ENCODE measurements at places on chromosomes 1 and 21.
A peak's percentile ranks its signal among the peaks of the same experiment; 100 is the strongest.

DNA sequence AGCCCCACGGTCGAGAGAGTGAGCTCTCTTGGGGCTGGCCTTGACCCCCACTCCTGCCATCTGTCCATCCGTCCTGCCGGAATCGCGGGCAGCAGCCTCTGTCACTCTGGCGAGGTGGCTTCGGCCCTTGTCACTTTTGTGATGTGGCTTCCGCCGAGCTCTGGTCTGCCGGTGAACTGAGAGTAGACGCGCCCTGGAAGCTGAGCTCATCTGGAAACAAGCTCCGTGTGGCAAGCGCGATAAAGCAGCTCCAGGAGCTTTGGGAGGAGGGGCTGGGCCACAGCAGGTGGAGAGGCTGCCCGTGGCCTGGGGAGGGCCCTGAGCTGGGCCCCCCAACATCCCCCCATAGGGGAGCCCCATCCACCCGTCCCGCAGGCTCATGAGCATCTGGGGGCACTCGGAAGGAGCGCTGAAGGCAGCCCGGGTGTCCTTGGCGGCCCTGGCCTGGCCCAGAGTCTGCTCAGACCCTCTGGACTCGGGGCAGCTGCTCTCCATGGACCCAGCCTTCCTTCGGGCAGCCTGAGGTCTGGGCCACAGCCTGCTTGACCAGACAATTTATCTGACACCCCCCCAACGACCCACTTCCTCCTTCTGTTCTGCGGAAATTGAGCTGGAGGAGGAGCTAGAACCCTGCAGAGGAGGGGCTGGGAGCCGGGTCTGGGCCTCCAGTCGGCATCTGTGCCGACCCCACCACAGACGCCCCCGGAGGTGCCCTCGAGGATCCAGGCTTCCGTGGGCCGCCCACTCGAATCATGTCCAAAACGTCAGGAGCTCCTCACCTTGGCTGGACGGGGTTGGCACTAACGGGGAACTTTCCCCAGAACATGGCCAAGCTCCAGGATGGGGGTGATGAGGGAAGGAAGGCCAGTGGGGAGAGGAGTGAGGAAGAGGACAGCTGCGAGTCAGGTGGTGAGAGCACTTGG lies 59.1 kb downstream of the SLC19A1 start:
- no peak for DNase-seq

GRCh38 chr1:43521756-43522155 lies 8.9 kb upstream of the PTPRF start:
- no peak for DNase-seq

GRCh38 chr1:193569096-193569982 lies 382.9 kb upstream of the B3GALT2 start:
- no peak for DNase-seq

DNA sequence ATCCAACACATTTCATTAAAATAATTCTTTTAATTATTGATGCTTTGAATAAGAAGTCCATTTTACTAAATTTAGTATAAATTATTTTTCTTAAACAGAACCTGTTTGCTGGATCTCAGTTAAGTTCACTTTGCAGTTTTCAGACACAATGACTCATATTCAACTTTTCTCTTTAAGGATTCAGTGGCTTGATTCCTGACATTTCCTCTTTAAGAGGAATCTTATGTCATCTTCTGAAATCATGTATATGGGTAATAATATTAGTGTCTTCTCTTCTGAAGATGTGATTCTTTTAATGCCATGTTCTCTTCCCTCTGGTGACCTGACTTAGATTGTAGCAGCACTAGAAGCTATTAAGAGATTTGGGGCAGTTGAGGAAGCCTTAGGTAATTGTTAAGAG lies 12.6 kb downstream of the CREG1 start:
- no peak for DNase-seq

DNA sequence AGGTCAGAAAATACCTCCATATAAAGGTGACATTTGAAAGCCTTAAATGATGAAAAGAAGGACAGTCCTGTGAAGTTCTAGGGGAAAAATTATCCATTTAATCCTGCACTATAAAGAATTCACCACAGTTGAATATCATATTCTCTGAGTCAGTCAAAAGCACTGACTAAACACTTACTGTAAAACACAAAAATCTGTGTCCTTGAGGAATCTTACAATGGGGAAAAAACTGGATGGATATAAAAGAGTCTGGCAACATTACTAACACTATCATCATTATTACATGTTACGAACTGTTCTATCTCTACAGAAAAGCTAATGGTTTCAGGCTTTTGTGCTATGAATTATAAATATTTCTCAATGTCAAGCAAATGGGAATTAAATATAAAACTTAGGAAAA lies 42.4 kb upstream of the HP1BP3 start:
- DNase-seq, result no peak

DNA sequence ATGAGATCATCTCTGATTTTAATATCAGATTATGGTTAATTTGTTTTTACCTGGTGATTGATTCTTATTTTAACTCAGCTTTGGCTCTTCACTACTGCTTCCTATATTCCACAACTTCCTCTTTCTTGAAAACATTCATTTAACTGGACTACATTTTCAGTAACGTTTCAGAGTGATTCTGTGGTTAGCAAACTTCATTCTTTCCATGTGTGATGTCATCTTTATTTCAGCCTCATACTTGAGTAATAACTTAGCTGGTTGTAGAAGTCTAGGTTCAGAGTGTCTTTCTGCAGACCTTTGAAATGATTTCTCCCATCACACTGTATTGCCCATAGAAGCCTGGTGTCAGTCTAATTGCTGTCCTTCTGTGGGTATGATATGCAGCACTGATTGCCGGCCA lies 36.0 kb upstream of the SLC35F3 start:
- no peak for DNase-seq

- no peak for DNase-seq
Observed at GRCh38 chr1:114554577-114554976, 26.8 kb downstream of the BCAS2 start.

GRCh38 chr1:45535988-45536766 lies 14.4 kb upstream of the AKR1A1 start:
- no peak for DNase-seq

- DNase-seq, result no peak
Observed at GRCh38 chr21:37555672-37556261, 189.2 kb downstream of the DYRK1A start.

DNA sequence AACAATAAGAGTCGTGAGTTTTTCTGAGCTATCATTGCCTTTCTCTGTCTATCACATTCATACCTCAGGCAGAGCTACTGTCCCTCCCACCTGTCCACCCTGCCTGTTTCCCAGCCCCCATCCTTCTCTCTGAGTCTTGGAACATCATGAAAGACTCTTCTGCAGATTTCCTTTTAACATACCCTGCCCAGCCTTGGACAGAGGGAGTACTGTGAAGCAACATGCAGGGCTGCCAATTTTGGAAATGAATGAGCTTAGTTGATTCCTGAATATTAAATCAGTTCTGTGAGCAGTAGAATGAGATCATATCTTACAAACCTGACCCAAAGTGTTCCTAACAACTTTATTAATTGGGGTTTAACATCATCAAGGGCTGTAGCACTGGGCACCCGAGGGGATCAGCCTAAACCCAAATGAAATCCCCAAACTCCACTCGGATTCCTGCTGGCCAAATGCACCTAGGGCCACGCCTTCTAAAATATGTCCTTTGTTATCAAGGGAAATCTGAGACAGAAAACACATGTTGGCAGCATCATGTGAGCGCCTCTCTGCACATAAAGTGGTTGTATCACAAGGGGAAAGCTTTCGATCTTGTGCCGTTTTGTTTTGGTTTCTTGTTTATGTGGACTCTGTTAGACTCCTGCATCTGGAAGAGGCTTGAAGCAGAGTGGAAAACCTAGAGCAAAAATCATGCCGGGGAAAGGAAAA lies 357.6 kb downstream of the KIF26B start:
- DNase-seq, result peak; percentile 24

DNA sequence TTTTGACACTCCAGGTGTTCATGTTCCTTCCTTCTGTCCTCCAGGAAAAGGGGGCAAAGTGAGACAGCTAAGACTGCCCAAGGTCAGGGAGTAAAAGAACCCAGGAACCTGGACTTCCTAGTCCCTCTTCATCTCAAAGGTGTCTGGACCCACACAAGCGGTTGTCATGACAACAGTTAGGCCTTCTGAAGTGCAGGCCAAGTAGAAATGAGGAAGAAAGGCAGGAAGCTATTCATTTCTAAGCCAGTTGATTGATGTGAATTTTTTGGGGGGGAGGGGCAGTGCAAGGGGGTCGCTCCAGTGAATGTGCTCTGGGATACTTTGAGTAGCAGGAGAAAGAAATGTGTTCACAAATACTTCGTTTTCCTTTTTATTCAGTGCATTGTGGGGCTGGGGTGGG lies 114.3 kb downstream of the NAV1 start:
- no peak for DNase-seq

DNA sequence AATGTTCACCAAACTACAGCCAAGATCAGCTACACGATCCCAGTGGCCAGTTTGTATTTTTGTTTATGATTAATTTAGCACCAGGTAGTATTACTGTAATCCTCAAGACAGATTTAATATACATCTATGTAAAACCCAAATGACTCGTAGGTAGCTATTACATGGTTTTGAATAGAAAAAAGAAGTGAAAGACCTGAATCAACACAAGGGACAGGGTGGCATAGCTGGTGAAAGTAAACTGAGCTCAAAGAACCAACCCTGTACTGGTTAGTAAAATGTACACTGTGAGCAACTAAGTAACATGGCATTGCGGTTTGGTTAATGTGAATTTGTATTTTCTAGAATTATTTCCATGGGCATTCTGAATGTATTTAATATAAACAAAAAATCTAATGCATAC lies 8.8 kb downstream of the GPATCH2 start:
- no peak for DNase-seq

DNA sequence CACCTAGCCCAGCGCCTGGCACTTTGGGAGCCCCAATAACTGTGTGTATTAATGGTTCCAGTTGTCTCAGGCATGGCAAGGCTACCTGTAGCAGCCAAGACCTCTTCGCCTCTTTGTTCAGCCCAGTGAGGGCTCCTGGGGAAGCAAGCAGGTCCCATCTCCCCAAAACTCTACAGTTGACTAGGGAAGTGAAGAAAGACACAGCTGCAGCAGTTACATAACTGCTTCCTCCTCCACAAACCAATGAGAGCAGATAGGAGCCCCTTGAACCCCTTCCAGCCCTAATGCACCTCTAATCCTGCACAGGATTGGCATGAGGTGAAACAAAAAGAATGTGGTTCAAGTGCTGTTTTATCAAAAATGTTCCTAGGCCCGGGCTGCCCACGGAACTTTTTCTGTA lies 100.5 kb downstream of the SYF2 start:
- DNase-seq, result no peak

DNA sequence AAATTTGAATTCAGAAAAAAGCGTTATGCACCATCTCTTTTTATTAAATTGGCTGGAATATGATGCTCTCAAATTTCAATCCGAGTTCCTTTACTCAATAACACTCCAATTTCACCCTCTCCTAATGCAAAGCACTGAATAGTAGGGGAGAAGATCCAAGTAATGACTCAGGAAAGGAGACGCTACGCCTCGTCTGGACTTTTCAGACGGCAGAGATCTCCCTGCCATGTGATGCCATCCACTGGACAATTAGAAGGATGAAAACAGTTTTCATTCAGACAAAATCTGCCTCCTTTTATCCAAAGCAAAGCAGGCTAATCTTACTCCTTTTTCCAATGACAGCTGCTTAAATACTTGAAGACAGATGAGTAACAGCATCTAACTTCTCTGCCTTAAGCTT lies 242.4 kb upstream of the GREM2 start:
- DNase-seq, result peak; percentile 80

DNA sequence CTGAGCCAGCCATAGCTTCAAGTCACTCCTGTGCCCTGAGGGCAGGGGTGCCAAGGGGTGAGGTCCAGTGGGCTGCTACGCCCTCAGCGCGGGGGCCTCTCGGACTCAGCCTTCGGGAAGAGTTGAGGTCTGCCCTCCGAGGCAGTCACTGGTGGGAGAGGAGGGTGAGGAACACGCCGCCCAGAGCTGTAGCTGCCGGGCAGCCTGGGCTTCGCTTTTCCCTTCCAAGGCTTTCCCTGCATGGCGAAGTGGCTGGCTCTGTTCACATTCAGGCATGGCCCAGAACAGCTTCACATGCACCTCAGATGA lies 43.0 kb upstream of the C1orf174 start:
- no peak for DNase-seq

DNA sequence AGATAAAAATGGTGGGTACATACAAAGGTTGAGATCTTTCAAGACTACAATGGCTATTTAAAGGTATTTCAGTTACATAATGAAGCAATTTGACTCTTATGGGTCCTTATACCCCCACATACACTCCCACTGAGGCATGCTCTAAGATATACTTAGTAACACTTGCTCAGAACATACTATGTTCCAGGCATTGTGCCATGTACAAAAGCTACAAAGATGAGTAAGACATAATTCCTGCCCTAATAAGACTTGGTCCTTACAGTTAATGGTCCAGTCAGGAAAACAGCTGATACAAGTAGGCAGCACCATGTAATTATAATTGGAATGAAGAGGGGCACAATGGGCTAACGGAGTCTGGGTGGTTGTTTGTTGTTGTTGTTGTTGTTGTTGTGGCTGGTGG lies 166.7 kb upstream of the BEND5 start:
- peak; percentile 43 for DNase-seq

GRCh38 chr1:26696119-26696653 lies 371 bp downstream of the ARID1A start:
- DNase-seq, result no peak

- peak; percentile 74 for DNase-seq
Observed at GRCh38 chr1:178060789-178061556, 32.9 kb upstream of the RASAL2 start.

- no peak for DNase-seq
Observed at GRCh38 chr1:10325521-10325920, 73.3 kb upstream of the PGD start.

DNA sequence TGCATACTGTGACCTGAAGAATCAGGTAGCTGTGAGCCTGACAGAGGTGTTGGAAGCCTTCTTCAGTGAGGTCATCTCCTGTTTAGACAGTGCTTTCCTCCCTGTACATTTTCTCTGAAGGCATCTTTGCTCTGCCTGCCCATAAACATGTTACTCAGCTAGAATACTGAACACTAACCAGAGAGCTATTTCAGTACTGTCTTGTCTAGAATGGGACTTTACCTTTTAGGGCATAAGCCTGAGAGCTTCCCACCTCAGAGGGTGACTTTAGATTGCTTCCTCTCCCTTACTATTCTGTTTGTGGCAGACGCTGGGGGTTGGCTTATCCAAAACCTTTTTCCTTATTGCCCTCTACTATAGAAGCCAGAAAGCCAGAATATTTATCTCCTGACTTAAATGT lies 23.3 kb upstream of the ZNF326 start:
- DNase-seq, result no peak

DNA sequence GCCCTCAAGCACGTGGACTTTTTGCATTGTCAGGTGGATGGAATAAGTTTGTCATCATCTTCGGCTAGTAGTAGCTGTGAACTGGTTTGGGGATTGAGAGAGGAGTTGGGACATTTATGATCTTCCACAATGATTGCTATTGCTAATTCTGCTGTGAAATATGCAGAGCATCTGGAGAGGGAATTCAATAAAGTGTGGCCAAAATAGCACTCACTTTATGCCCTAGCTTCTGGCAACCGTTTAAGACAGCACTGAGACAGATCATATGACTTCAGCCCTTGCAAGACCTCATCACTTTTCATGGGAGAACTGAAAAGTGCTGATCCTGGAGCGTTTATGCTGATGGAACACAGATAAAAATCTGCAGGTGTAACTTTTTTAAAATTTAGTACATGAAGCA lies 360.8 kb downstream of the GPATCH2 start:
- no peak for DNase-seq

GRCh38 chr21:17461582-17461981 lies 51.3 kb upstream of the CXADR start:
- no peak for DNase-seq

- no peak for DNase-seq
Observed at GRCh38 chr1:37472281-37472680, 2.1 kb upstream of the ZC3H12A start.

Data from AG08395 (cell line).